ENCODE measurements at places on chromosomes 1 and 21. TPM values are rescaled to one million over a fixed set of nuclear protein-coding genes. Genes with fewer than 3 reads are reported as not detected.

Gene MYOG
- 0.69 TPM for polyA plus RNA-seq

Gene CDC20
- 21.6 TPM for polyA plus RNA-seq

Gene GBP2
- polyA plus RNA-seq: 0.46 TPM

Gene SNIP1
- polyA plus RNA-seq: 14.7 TPM

Gene AGO1
- 17.9 TPM for polyA plus RNA-seq

Gene NPR1
- 1.6 TPM for polyA plus RNA-seq

Gene ZNF687
- 24.9 TPM for polyA plus RNA-seq

Gene OBSCN
- 27.0 TPM for polyA plus RNA-seq

Gene EPB41
- 35.0 TPM for polyA plus RNA-seq

Gene SPAG17
- 14.7 TPM for polyA plus RNA-seq

Gene ROR1
- 4.1 TPM for polyA plus RNA-seq

Gene FCAMR
- polyA plus RNA-seq: 0.12 TPM

Gene SYTL1
- polyA plus RNA-seq: 1.3 TPM

Gene SPRR2F
- 1.3 TPM for polyA plus RNA-seq

Gene PTGER3
- polyA plus RNA-seq: 35.7 TPM

Gene MMP23B
- 8.5 TPM for polyA plus RNA-seq

Gene SLC35A3
- 22.6 TPM for polyA plus RNA-seq

All from spinal cord (tissue), 10 donors.